ENCODE measurements at places on chromosomes 12 and 14.

DNA sequence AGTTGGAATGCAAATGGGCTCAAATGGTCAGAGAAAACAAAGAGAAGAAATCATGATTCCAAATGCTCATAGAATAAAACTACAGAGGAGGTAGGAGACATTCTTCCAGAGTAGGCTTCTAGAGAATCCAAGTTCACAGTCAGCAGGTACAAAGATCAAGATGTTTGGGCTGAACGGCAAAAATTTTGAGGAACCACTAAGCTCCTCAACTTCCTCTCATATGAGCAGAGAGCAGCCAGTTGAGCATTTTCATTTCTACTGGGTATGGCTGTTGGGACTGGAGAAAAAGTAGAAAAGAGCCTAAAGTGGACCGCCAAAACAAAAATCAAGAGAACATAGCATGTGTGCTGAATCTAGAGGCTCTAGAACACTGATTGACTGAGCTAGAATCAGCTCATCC is 73.8 kb upstream of the ARID2 start:
- DNase-seq, result no peak

GRCh38 chr14:77313371-77313770 is 7.3 kb downstream of the POMT2 start:
- no peak for DNase-seq

DNA sequence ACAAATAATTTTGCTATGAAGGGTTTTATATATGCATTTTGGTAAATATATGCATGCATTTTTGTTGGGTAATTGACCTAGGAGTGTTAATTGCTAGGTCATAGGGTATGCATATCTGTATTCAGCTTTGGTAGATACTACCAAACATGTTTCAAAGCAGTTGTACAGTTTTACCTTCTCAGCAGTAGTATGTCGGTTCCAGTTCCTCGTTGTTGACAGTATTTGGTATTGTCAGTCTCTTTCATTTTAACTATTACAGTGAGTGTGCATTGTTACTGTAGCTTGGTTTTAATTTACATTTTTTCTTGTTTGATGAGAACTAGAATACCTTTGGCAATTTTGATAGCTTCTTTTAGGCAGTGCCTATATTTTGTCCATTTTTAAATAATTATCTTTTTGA is 98.9 kb downstream of the ARID2 start:
- no peak for DNase-seq

- no peak for DNase-seq
These were observed 28.6 kb upstream of the CACNA2D4 start for GRCh38 chr12:1947081-1947480.

- no peak for DNase-seq
These were observed 23.0 kb downstream of the STX2 start for GRCh38 chr12:130816097-130816496.

GRCh38 chr14:75282170-75282554 is 3.5 kb downstream of the FOS start:
- DNase-seq, result no peak

DNA sequence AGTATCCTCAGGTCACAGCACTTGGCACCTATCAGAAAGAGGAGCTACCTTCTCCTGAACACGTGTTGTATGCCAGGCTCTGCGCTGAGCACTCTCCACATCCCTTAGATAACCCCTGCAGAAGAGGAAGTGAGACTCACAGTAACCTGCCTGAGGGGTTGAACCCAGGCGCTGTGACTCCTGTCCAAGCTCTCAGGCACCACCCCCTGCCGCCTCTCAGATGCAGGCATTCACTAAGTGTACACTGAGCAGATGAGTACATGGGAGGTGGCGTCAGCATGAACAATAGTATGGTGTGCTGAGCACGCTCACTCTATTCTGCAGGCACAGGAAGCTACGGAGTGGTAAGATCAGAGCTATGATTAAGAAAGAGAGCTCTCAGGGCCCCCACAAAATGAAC is 21.0 kb upstream of the RIC8B start:
- DNase-seq, result peak; percentile 85

GRCh38 chr12:94305130-94305957 is 154.3 kb downstream of the CEP83 start:
- DNase-seq, result no peak

DNA sequence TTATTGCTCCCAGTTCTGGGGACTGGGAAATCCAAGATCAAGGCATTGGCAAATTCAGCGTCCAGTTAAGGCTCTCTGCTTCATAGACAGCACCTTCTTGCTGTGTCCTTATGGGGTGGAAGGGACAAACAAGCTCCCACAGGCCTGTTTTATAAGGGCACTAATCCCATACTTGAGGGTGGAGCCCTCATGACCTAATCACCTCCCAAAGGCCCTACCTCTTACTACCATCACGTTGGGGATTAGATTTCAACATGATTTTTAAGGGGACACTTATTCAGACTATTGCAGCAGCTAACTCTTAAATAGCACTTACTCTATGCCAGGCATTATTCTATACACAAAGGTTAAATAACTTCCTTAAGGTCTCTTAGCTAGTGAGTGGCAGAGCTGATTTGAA is 17.3 kb downstream of the TOGARAM1 start:
- no peak for DNase-seq

GRCh38 chr12:92064422-92064821 is 81.2 kb downstream of the BTG1 start:
- DNase-seq, result no peak

DNA sequence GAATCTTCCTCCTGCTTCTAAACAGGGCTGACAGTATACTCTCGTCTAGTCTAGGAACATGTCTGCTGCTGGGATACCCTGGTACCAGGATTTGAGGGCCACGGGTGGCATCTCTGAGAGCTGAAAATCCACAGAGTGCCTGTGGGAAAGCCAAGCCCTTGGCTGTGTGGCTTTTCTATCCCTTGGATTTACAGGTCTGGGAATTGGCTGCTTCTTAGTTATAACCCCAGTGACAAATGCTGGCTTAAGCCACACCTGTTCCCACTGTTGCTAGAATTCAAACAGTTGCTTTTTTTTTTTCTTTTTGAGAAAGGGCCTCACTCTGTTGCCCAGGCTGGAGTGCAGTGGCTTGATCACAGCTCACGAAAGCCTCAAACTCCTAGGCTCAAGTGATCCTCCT is 14.3 kb upstream of the RIN3 start:
- DNase-seq, result no peak

GRCh38 chr14:31080484-31080883 is 54.3 kb upstream of the STRN3 start:
- no peak for DNase-seq

DNA sequence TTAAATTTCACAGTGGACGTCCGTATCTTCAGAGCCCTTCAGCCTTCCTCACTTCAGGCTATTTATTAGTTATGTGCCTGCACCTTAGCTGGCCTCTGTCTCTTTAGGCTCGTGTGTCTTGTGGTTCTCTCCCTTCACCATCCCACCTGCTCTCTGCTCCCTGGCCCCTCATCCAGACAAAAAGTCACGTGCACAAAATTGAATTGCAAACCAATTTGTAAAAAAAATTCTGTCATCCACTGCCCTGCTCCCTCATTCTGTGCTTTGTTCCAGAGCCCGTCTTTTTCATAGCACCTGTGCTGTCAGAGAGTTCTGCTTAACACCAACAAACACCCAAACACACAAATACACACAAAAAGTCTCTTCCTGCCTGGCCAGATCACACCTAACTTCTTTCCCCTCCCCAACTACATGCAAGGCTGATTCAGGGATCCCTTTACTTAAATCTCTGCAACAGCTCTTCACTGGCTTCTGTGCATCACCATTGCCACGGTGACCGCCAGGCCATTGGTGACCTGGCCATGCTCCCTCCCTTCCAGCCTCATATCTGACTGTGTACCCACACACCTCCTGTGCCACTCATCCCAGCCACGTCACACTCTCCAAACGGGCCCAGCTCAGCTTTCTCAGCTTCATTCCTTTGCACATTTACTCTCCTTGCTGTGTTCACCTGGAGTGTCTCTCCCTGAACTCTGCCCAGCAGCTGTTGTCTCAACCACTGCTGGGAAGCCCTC is 205.7 kb downstream of the TTC8 start:
- DNase-seq, result no peak

- no peak for DNase-seq
These were observed 161.1 kb downstream of the SUDS3 start for GRCh38 chr12:118537481-118537917.

GRCh38 chr12:111438481-111438880 is 32.8 kb downstream of the SH2B3 start:
- DNase-seq, result no peak

DNA sequence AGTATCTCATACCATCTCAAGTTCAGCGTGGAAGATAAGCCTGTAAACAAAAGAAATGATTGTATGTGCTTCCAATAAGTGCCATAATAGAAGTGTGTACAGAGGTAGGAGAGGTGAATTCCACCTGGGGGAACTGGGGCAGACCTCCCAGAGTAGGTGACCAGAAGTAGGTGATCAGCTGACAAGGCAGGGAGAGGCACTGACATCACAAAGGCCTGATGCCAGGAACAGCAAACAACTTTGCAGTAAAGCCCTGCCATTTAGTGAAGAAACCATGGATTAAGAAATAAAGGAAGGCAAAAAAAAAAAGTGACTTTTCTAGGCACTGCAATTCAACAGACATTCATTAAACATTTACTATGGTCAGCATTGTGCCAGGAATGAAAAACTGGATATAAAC is 31.1 kb downstream of the NR1H4 start:
- DNase-seq, result no peak

DNA sequence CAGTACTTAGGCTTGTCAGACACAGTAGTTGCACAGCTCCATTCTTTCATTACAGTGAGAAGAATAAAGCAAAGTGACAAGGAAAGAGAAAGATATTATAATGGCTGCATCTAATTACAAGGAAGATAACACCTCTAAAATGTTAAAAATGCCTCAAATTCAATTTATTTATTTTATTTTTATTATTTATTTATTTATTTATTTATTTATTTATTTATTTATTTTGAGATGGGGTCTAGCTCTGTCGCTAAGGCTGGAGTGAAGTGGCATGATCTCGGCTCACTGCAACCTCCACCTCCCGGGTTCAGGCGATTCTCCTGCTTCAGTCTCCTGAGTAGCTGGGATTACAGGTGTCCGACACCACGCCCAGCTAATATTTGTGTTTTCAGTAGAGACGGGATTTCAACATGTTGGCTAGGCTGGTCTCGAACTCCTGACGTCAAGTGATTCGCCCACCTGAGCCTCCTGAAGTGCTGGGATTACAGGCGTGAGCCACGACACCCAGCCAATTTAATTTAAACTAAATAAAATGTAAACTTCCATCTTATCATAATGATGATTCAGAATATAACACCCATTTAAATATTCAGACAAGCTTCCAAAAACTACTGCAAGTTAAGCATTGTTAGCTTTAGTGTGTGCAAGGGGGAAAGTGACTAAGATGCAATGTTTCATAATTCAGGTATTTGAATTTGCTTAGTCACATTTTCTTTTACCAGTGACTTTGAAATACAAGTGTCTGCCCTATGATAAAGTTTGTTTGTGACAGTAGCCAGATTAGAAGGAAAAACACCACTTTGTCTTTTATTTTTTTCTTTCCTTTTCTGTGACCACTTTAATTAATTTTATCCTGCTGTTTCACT is 2.4 kb upstream of the CFAP54 start:
- no peak for DNase-seq

GRCh38 chr14:97976861-97977260 is 1179.7 kb downstream of the VRK1 start:
- no peak for DNase-seq

- DNase-seq, result no peak
These were observed 38.5 kb downstream of the DRAM1 start for GRCh38 chr12:101915841-101916240.

DNA sequence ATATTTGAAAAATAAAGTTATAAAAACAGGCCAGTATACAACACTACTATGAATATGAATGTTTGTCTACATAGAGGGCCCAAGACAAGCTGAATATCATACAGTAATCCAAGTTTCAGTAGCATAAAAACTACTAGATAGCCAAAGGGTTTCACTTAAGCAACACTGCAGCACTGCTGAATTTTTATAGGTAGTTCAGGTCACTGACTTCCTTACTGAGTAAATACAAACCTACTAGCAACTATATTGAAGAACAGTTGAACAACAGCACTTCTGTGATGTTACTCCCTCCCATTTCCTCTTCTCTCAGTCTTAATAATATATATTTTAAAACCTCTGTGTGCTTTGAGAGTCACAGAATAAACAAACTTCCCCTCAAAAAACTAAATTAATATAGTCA is 42.7 kb downstream of the GTF2A1 start:
- DNase-seq, result no peak

DNA sequence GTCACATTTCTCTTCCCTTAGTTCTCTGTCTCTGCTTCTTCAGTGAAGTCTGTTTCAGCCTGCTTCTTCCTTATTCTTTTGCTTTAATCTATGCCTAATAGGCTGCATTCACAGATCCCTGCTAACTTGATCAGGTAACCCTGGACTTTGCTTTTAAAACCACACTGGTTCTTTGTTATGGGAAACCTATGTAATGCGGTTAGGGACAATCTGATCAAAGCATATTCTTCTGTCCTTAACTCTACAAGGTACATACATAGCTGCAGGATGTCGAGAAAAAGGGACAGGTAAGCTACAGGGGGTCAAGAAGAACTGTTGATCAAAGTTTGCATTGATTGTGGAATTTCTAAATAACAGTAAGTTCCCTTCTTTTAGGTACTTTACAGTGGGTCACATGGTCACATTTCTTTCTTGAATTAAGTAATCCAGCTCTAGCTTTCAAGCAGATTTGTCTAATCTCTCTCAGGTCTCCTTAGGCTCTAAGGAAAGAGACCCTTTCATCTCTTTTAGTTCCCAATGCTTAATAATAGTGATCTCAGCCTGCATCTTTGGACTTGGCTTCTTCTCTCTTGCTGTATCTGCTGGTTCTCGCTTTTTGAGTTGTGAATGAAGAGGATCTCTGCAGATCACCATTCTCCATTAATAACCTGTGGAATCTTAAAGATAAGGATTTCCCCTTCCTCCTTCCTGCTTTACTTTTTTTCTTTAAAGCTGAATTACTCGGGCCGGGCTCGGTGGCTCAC is 3.8 kb downstream of the COPZ1 start:
- no peak for DNase-seq

DNA sequence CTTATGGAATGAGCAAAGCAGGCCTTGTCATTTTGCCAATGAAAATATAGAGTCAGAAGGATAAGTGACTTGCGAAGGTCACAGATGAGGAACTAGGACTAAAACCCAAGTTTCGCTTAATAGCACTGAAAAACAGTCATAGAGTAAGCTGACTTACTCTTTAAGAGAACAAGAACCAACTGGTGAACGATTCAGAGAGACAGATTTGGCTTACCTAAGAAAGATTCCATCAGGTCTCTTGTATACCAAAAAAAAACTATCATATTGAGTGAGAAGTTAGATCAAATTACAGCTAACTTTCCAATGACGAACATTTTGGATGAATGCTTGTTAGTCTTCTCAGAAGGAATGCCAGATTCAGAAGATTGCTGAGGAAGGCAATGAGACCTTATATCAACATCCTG is 74.2 kb downstream of the ZFC3H1 start:
- DNase-seq, result no peak

- no peak for DNase-seq
These were observed 3.5 kb downstream of the TTC6 start for GRCh38 chr14:37598747-37599506.

All from germinal center (tissue), 1 donor.